ENCODE measurements at places on chromosomes 1 and 21. TPM values are rescaled to one million over a fixed set of nuclear protein-coding genes. Genes with fewer than 3 reads are reported as not detected.

- DNase-seq, result no peak
These were observed 1.6 kb downstream of the RAB4A start for GRCh38 chr1:229272164-229273158.

DNA sequence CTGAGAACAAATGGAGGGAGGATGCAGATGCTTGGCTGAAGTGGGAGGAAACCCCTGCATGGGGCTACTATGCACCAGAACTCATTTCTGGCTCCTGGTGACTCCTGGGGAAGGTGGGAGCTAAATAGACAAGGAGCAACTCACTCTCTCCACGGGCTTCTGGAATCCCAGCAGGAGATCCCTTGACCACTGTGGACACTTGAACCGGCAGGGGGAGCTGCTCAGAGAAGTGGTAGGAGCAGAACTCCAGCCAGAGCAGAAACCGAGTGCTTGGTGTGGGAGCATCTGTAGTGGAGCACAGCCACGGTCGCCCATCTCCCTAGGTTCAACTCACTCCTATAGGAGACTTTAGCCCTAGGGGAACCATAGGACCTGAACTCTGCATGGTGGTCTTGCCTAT lies 205.6 kb upstream of the GJB5 start:
- DNase-seq, result no peak

DNA sequence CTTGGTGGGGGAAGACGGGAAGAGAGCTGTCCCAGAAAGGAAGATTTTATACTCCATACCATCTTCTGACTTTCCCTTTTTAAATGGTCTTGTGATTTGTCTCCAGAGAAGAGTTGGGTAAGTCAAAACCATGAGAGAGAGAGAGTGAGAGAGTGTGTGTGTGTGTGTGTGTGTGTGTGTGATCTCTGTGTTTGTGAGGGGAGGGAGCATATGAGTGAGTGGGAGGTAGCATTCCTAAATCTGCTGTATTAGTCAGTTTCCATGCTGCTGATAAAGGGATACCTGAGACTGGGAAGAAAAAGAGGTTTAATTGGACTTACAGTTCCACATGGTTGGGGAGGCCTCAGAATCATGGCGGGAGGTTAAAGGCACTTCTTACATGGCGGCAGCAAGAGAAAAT lies 102.0 kb upstream of the VANGL1 start:
- DNase-seq, result no peak

- no peak for DNase-seq
These were observed 104.2 kb upstream of the IPO9 start for GRCh38 chr1:201724766-201725118.

Gene GLMP
- total RNA-seq, result 23.1 TPM

- DNase-seq, result no peak
These were observed 93.5 kb downstream of the KIF26B start for GRCh38 chr1:245248231-245248731.

Measured in T-cell (primary cell).